Stimulated activated CD4-positive, alpha-beta T cell treated with anti-CD3 and anti-CD28 coated beads, Interleukin-2, amount 100 ng/mL, for 24 hours (primary cell): ENCODE measurements at places on chromosomes 5 and 9.

GRCh38 chr9:127555840-127556820, 55.9 kb upstream of the STXBP1 start:
- peak; percentile 62 for DNase-seq

DNA sequence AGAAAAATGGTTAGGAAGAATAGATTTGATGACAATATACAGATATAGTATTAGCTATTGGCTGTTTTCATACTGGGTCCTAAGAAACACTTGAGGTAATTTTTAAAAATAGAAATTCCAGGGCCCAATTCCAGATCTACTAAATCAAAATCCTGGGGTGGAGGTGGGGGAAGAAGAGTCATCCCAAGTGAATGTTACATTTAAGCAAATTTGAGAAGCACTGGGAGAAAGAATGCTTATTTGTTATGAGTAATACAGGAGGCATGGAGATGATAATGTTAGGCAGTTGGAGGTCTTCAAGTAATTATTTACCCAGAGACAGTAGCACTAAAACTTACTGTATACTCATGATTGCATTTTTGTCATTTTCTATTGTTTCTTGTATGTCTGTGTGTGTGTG, 93.0 kb upstream of the DAB2 start:
- no peak for DNase-seq

DNA sequence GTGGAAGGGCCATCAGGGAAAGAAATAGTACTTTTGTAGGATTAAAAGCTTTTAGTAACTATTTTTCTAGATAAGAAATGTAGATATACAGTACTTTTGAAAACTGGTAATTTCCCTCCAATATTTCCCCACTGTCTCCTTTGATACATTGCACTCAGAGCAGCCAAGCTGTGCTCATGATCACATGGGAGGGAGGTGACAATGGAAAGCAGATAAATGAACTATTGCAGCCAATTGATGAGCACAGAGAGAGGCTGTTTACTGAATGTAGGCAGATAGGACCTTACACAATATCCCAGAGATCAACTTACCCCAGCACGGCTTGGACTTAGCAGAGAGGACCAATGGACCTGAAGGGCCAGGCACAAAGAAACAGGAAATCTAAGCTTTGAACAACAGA, 178.0 kb upstream of the NREP start:
- DNase-seq, result no peak

DNA sequence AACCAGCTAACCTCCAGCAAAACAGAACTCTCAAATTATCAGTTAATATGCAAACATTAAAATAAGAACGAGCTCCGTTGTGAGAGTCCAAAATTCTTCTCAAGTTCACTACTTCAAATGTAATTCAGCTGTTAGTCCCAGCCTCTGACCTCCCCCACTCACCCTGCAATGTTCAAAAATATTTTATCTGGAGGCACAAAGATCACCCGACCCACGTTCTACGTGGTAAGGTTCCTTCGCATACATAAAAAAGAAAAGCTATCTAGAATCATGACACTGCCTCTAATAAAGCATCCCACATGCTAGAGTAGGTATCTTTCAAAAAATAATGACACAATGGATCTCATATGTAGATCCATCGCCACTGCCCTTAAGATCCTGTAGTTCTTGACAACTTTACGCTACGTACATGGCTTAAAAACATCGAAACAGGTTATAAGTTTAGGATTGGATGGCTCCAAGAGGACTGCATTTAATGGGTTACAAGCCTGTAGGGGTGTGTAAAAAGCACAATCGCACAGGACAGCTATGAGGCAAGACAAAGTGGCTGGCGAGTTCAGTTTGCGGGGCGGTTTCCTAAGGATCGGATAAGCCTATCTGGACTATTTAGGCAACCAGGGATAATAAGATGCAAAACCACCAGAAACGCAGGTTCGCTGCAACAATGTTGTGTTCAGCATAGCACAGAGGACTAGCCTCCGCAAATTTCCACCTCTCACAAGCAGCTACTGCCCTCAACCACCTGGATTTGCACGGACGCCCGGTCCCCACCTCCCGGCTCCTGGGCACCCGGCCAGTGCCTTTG, 969 bp downstream of the CLK4 start:
- no peak for DNase-seq

- peak; percentile 62 for DNase-seq
These were observed 603.3 kb downstream of the KIF4B start for GRCh38 chr5:155616779-155617392.

- DNase-seq, result no peak
These were observed 8.7 kb upstream of the AOPEP start for GRCh38 chr9:94717761-94718160.

GRCh38 chr5:137516251-137516797, 17.2 kb upstream of the SPOCK1 start:
- DNase-seq, result no peak

DNA sequence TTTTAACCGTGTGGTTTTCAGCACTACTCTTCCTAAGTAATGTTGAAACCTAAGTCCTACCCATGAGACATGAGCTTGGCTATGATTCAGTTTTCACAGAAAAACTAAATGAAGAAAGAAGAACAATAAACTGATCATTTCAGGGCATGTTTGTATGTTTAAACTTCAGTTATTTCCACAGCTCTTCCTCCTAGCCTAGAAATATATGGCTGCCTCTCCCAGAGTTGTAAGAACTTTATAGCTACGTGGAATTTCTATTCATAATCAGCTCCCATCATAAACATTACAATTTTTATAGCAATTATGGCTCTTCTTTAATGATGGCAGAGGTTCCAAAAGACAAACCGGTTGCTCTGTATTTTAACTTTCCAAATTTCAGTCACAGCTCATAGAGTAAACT, 314.7 kb upstream of the ADAMTSL1 start:
- DNase-seq, result no peak

DNA sequence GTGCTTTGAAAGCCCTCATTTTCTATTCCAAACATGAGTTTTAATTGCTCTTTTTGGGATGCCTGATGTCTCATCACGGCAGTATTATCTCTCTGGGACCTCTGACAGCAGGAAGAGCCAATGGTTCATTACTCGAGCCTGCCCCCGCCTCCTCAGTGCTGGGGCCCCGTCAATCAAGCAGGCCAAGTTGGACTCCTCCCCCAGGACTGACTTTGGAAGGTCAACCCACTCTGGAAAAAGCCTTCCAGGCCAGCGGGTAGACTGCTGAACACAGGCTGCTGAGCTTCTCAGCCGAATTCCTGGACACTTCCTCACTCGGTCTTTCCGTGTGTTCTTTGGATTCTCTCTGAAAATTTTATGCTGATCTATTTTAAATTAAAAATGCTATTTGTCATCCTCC, 9.5 kb upstream of the BARHL1 start:
- DNase-seq, result no peak

DNA sequence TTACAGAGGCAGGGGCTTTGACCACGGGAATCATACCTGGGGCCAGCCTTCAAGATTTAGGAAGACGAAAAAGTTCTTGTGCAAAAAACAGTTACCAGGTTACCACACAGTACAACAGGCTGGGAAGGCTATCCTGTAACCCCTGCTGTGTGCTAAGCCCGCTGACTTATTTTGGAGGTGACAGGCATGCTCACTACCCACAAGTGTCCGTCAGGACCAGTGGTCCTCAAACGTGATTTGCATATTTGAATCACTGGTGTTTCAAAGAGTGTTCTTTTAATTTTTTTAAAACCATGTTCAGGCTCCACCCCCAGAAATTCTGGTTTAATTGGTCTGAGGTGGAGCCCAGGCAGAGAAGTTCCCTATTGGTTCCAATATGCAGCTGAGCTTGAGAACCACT, 146.6 kb downstream of the TTLL11 start:
- no peak for DNase-seq

GRCh38 chr9:75992482-75993206, 102.2 kb downstream of the PCSK5 start:
- DNase-seq, result no peak

DNA sequence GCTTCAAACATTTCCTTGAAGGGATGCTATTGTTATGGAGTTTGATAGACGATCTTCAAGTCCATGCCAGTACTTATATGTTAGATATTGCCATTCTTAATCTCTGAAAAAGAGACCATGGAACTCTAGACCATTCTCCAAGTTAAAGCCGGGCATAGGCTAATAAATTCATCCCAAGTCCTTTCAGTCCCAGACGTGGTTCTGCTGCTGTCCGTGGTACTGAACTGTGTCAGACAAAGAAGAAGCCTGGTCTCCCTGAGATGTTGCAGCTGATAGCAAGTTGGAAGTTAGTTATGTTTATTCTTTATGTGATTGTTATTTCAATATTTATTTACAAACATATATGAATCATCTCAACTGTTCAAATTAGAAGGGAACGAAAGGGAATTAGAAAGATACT, 158.7 kb downstream of the NMUR2 start:
- DNase-seq, result no peak

- no peak for DNase-seq
These were observed 183.2 kb upstream of the DAB2 start for GRCh38 chr5:39608024-39608423.

- no peak for DNase-seq
These were observed 113.7 kb downstream of the BAAT start for GRCh38 chr9:101271102-101271501.

- no peak for DNase-seq
These were observed 41.3 kb downstream of the ADAMTS6 start for GRCh38 chr5:65440456-65440855.

DNA sequence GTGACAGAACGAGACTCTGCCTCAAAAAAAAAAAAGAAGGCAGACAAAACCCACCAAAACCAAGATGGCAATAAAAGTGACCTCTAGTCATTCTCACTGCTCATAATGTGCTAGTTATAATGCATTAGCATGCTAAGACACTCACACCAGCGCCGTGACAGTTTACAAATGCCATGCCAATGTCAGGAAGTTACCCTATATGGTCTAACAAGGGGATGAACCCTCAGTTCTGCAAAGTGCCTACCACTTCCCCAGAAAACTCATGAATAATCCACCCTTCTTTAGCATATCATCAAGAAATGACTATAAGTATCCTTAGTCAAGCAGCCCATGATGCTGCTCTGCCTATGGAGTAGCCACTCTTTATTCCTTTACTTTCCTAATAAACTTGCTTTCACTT, 4.7 kb upstream of the BICD2 start:
- DNase-seq, result no peak

DNA sequence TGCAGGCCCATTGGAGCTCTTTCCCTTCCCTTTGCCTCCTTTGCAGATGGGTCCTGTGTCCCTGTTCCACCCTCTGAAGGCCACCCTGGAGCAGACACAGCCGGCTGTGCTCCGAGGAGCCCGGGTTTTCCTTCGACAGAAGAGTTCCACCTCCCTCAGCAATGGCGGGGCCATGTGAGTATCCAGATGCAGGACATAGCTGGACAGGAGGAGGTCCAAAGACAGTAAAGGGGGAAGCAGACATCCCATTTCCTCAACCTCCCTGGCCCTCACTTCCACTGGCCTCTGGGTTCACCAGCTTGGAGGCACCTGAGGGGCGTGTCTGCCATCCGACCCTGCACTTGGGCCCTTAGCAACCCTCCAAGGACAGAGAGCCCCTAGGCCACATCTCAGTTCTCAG, 237.9 kb downstream of the CACNA1B start:
- DNase-seq, result no peak

GRCh38 chr5:36982146-36982545, 105.6 kb downstream of the NIPBL start:
- no peak for DNase-seq

DNA sequence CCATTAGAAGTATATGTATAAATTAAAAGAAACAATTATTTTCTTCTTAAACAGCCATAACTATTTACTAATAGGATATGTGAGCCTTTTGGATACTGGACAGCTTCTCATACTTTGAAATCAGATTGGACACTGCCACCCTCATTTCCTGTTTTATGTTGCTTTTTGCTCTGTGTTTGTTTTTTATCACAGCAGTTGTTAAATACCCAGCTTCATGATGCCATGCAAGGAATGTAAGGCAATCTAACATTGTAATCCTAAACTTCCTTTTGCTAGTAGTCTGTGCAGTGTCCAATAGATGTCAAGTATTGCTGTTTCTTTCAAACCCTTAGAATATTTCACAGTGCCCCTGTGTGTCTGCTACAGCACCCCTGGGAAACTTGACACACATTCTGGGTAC, 56.2 kb downstream of the CNTLN start:
- no peak for DNase-seq

DNA sequence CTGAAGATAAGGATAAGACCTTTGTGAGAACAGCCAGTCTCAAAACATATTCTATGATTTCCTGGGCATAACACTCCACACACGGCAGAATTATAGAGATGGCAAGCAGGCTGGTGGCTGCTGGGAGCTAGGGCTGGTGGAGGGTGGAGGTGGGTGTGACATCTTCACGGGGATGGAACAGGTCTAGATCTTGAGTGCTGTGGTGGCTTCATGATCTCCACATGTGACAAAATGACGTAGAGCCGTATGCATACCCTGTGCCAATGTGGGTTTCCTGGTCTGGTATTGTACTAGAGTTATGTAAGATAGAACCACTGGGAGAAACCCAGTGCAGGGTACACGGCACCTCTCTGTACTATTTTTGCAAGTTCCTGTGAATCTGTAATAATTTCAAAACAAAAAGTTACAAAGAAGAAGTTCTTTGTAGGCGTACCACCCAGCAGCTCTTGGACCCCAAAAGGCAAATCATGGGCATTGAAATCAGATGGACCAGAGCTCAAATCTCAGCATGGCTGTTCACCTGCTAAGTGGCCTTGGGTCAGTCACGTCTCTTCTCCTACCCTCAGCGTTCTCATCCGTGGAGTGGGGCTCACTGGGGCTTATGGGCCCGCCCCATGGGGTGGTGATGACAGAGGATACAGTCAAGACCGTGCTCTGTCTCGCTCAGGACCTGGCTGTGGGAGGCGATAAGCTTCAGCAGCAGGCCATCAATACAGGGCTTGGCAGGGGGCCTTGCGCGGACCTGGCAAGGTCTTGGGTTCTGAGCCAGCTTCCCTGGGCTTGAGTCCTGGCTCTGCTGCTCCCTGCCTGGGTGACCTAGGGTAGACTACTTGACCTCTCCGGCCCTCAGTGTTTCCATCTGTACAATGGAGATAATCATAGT, 74.7 kb upstream of the UNC5A start:
- no peak for DNase-seq

DNA sequence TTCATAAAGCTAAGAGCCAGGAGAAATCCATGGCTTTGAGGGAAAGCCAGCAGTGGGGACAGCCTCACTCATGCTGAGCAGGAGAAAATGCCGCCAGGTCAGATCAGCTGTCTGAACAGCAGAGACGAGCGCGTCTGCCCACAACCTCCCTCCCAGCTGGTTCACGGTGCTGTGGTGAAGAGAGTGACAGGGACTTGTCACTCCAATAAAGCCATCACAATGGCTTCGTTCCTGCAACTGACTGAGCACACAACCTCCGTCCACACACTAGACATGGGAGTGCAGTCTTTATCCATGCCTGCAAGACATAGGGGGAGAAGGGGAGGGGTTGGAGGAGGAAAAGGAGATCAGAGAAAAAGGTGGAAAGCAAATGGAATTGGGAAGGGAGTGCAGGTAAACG, 206.9 kb downstream of the GABBR2 start:
- DNase-seq, result no peak

GRCh38 chr5:93403141-93403928, 177.7 kb downstream of the NR2F1-AS1 start:
- no peak for DNase-seq

GRCh38 chr5:142100307-142100706, 8.3 kb upstream of the NDFIP1 start:
- no peak for DNase-seq
